Smooth muscle cell of bladder (primary cell): ENCODE measurements at places on chromosomes 5 and 9. TPM values are rescaled to one million over a fixed set of nuclear protein-coding genes. Genes with fewer than 3 reads are reported as not detected.

Gene SPATA31C2
- not detected in 2 replicates for total RNA-seq

Gene PHF19
- 14.9 and 16.4 TPM in 2 replicates for total RNA-seq

Gene PTGS1
- total RNA-seq: 52.2 and 54.6 TPM in 2 replicates

Gene VCAN
- 452 and 607 TPM in 2 replicates for total RNA-seq

Gene LCN9
- total RNA-seq: not detected in 2 replicates

Gene FBP2
- not detected in 2 replicates for total RNA-seq

Gene TRIM41
- 14.2 and 15.9 TPM in 2 replicates for total RNA-seq

Gene WDR38
- total RNA-seq: not detected in 2 replicates

Gene TSC1
- 26.5 and 34.3 TPM in 2 replicates for total RNA-seq

Gene NR5A1
- total RNA-seq: not detected in 2 replicates

Gene SLC25A2
- 0.14 and 0.18 TPM in 2 replicates for total RNA-seq

Gene F12
- total RNA-seq: 0.18 and 0.28 TPM in 2 replicates

Gene GRXCR2
- not detected in 2 replicates for total RNA-seq

Gene BTNL3
- total RNA-seq: not detected in 2 replicates

Gene PAEP
- not detected in 2 replicates for total RNA-seq

Gene PRDM9
- total RNA-seq: not detected in 2 replicates

Gene ANKRD31
- total RNA-seq: 0.09 and 0.14 TPM in 2 replicates

Gene GADD45G
- 1.00 and 1.5 TPM in 2 replicates for total RNA-seq
